Nephron progenitor cell (in vitro differentiated cells): ENCODE measurements at places on chromosomes 7 and 10.

- DNase-seq, result no peak
Measured at GRCh38 chr10:5187867-5188266, 2.9 kb upstream of the AKR1C8 start.

DNA sequence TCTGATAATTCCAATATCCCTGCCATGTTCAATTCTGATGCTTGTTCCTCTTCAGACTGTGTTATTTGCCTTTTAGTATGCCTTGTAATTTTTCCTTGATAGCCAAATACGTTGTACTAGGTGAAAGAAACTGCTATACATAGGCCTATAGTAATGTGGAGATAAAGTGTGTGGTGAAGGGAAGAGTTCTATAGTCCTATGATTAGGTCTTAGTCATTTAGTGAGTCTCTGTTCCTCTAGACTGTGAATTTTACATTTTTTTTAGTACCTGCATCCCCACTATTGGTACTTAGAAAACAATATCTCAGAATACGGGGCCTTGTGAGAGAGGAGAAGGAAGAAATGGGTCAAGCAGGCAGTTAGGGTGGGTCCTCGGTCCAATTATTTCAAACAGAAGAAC is 59.6 kb upstream of the SEMA3E start:
- DNase-seq, result no peak

DNA sequence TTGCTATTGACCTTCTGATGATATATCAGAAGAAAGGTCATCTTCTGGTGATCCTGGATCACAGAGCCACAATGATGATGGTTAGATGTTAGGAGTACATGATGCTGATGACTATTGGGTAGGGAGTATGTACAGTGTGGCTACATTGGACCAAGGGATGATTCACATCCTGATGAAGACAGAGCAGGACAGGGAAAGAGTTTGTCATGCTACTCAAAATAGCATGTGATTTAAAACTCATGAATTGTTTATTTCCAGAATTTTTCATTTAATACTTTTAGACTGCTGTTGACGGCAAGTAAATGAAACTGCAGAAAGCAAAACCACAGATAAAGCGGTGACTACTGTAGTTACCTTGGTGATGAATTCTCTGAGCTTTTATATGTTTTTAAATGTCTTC is 397.3 kb downstream of the PPP1R3A start:
- no peak for DNase-seq

DNA sequence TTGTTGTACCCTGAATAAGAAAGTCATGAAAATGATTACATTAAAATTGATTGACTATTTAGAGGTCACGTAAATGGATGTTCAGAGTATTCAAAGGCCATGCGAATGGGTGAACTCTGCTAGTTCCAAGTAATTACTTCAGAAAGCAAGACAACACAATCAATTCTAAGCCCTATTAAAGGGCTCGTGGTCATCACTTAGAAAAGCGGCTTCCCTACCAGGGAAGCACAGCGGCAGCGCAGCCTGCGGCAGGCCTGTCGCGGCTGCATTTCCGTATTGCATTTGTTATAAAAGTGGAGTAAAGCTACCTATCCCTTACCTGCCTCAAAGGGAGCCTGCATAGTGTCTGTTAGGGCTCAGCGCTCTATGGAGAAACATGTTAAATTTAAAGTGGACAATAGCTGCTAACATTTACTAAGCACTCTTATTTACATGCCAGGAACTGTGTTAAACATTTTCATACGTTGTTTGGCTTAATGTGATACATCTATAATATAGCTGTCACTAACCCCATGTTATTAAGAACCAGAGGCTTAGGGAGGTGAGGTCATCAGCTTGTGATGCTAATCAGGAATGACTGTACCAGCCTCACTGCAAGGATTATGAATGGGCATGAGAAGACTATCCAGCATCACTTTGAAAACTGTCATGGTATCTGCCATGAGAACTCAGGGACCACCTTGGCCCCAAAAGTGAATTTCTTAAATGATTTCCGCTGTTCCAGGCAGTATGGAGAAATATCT is 187.5 kb downstream of the CELF2 start:
- DNase-seq, result no peak

DNA sequence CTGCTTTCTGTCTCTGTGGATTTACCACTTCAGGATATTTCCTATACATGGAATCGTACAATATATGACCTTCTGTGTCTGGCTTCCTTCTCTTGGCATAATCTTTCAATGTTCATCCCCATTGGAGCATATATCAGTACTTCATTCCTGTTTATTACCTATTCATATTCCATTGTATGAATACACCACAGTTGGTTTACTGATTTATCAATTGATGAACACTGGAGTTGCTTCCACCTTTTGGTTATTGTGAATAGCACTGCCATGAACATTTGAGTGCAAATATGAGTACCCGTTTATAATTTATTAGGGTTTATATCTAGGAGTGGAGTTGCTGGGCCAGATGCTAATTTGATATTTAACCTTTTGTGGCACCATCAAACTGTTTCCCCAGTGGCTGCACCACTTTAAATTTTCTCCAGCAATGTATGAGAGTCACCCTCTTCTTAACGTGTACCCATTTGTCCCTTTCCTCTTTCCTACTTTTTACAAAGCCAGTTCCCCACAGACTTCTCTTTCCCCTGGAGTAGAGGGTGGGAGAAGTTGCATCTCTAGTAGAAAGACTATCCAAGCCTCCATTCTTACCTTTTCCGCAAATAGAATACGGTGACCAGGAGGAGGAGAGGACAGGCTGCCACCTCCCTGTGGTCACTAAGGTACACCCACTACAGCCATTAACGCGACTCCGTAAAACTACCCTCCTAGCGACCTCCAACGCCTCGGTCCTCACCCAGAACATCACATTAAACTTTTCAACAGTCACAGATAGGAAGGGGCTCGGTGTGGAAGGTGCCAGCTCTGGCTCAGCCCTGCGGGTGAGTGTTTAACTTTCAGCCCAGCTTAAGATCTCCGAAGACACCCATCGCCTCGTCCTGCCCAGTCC is 25.6 kb downstream of the SCD start:
- DNase-seq, result no peak

DNA sequence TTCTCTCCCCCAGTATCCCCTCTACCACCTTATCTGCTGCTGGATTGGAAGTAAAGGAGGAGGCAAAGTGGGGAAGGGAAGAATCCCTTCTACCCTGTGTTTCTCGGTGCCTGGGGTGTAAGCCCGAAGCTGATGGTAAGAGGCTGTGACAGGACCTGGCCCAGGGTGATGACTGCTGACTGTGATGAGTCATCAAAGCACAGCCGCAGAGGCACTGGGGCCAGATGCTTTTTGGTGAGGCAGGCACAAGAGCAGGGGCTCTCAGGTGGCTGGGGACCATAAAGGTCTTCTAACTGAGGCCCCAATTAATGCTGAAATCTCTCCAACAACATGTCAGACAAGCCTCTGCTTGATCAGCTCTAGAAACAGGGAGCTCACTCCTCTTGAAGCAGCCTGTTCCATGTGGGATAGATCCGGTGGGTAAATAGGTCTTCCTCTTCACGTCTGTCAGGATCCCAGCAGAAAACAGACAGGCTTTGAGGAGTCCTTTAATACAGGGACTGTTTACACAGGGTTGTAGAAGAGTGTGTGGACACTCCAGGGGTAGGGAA is 86.1 kb upstream of the PCBD1 start:
- DNase-seq, result no peak

- DNase-seq, result no peak
Measured at GRCh38 chr10:30528429-30528786, 94.4 kb downstream of the MAP3K8 start.

GRCh38 chr7:17772581-17773288 is 167.6 kb downstream of the SNX13 start:
- DNase-seq, result no peak

GRCh38 chr10:112304267-112304859 is 21.2 kb downstream of the TECTB start:
- no peak for DNase-seq

- no peak for DNase-seq
Measured at GRCh38 chr10:11091517-11092102, 73.9 kb downstream of the CELF2 start.

DNA sequence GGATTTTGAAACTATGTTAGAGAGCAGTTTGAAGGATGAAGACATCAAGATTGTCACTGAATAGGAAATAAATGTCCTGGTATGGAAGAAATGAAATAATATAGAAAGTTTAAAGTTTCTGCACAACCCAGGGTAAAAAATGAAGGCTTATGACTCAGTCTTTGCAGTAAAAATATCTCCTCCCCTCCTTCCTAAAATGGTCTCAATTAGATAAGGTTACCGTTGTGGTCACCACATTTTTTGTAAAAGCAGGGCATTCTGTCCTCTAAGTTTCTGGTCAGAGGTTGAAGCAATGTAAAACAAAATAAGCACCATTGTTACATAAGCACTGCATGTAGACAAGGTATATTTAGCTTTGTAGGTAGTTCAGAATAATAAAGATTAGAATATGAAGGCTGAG is 403.5 kb downstream of the SUGCT start:
- DNase-seq, result no peak

DNA sequence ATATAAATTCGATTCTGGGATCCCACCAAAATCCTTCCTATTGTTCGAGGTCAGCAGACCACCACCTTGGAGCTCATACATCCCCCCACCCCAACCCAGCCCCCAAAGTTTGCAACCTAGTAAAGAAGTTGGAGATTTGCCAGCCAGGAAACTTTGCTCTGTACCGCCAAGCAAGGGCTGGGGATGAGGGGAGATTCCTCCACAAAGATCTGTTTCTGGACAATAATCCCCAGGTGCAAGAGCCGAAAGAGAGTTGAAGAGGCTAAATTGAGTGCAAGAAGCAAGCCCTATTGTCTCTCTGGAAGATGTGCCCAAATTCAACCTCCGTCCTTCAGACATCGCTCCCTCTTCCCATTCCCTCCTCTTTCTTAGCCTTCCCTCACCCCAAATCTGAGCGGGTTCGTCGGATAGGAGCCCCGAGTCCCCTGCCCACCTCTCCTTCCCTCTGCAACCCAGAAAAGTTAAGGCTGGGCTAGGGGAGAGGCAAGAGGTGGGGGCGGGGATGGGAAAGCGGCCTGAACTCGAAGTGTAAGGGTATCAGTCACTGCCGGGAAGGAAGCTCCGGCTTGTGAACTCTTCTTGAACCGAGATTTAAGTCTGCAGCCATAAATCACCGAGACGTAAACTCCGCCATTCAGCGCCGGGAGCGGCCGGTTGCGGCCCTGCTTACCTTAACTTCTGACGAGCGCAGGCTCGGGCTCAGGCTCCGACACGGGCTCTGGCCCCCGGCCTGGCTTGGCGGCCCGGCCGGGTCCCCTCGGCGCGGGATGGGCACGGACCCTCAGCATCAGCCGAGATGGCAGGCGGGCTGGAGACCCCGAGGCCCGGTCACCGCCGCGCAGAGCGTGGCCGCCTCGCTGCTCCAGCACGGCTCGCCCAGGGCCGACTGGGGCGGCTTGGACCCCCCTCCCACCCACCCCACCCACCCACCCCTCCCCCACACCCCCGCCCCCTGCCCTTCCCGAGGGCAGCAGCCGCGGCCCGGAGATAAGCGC is 10.8 kb upstream of the HOXA2 start:
- DNase-seq, result peak; percentile 83

DNA sequence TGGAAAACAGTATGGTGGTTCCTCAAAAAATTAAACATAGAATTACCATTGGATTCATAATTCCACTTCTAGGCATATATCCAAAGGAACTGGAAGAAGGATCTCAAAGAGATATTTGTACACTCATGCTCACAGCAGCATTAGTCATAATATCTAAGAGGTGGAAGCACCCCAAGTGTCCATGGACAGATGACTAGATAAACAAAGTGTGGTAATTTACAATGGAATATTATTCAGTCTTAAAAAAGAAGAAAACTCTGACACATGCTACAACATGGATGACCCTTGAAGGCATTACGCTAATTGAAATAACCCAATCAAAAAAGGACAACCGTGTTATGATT is 594.2 kb downstream of the KCNMA1 start:
- no peak for DNase-seq

GRCh38 chr7:82741493-82741892 is 297.9 kb upstream of the CACNA2D1 start:
- no peak for DNase-seq

- DNase-seq, result peak; percentile 59
Measured at GRCh38 chr7:1193593-1194424, 33.8 kb upstream of the ZFAND2A start.

- DNase-seq, result no peak
Measured at GRCh38 chr10:55476129-55476528, 675.1 kb upstream of the PCDH15 start.
